Mesendoderm (in vitro differentiated cells): ENCODE measurements at places on chromosomes 13 and 19.

GRCh38 chr19:9828551-9829063, 889 bp downstream of the UBL5 start:
- DNase-seq, result no peak

GRCh38 chr13:45206340-45206739, 5.5 kb upstream of the KCTD4 start:
- no peak for DNase-seq

DNA sequence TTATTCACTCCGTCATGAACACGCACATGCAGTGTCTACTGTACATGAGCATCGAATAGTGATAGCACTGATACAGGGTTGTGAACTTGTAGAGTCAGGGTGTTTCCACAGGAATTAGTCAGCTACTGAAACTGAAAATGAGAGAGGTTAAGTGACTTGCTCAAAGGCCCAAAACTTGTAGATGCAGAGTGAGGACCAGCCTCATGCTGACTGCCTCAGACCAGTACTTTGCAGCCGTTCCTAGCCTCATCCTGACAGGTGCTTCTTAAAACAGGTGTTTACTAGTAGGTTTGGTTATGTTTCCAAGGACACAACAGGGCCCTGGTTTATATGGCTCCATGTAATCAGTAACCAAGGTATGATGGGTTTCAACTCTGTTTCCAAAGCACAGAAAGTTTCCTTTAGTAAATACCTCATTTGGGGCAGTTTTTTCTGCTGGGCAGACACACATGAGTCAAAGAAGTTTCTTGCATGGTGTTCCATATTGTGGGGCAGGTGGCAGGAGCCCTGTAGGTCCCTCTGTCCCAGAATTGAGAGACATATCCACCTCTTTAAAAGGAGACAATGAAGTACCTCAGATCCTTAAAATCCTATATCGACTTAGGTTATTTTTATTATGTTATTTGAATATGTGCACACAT, 16.0 kb downstream of the FGF9 start:
- no peak for DNase-seq

GRCh38 chr13:103795892-103796478, 729.8 kb upstream of the SLC10A2 start:
- no peak for DNase-seq

DNA sequence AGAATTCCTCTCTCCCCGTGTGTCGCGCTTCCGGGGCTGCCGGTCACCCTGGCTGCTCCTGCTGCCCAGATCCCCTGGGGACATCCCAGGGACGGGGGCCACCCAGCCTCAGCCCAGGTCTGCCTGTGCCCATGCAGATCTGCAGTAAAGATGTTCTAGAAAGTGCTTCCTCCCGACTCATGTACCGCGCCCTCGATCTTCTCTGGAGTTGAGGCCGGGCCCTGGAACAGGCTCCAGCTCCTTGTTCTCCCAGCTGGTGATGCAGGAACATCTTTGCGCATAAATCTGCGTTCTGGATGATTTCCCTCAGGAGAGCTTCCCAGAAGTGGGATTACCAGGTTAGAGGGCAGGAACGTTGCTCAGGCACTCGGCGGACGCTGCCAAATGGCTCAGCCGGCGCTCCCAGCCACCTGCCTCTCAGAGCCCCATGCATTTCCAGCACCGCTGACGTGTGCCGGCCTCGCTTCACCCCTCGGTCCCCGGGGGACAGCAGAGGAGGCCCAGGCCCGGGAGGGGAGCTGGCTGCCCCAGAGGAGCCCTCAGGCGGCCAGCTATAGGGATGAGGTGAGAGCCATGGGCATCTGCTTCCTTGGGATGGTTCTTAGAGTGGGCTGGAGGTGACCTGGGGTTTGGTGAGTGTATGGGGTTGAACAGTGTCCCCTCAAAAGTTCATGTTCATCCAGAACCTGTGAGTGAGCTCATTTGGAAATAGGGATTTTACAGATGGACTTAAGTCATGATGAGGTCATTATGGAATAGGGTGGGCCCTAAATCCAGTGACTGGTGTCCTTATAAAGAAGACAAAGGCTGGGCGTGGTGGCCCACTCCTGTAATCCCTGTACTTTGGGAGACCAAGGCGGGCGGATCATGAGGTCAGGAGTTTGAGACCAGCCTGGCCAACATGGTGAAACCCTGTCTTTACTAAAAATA, 42.6 kb downstream of the CRTC1 start:
- DNase-seq, result no peak

DNA sequence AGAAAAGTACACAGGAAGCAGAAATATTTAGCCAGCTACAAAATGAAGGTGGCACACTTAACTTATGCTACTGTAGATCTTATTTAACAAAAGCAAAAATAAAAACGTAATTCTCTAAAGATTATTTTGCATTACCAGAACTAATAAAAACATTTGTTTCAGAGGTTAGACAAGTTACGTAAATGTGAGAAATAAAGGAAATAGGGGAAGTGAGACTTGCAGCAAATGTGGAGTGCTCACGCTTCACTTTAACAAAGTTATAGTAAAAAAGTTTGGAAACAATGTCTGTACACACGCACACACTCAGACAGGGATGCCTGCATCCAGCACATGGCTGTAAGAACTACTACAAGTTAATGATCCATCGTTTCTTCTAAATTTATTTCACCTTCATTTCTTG, 83.7 kb downstream of the NALCN start:
- DNase-seq, result no peak

GRCh38 chr13:90719461-90719860, 628.0 kb upstream of the MIR17HG start:
- no peak for DNase-seq

- no peak for DNase-seq
These were observed 2.8 kb downstream of the ACTN4 start for GRCh38 chr19:38650172-38650775.

GRCh38 chr19:49866933-49867782, at the start of gene PNKP:
Gene PNKP, minus strand, starts transcription at chr19:49867576. Its CDS starts 372 bp downstream, at chr19:49867204.
- DNase-seq, result peak; percentile 95

DNA sequence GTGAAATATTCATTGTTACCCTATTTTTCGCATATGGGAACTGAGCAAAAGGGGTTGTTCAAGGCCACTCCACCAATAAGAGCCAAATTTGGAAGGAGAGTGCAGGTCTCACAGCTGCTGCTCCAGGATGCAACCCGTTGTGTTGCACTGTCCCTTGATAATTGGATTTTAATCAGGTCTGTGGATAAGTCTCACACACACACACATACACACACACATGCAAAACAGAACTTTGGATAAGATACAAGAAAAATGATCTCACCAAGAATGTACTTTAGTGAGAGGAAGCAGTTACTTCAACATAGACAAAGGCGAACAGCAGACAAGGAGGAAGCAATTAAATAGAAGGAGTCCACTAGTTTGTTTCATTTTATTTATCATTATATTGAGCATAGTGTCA, 127.3 kb upstream of the EDNRB start:
- DNase-seq, result no peak

DNA sequence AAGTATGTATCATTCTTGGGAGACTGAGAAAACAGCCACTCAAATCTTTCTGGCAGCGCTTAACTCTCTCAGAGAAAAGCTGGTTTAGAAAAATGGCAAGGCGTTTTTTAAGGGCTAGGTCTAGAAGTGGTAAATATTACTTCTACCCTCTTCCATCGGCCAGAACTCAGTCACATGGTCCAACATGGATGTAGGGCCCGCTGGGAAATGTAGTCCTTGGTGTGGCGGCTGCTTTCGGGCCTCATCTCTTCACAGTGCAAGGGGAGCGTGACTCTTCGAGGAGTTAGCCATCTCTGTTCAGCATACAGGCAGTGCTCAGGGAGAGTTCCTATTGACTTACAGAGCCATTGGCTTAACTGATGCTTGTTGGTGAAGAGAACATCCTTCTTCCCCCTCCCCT, 6.3 kb downstream of the VSTM2B start:
- peak; percentile 18 for DNase-seq

DNA sequence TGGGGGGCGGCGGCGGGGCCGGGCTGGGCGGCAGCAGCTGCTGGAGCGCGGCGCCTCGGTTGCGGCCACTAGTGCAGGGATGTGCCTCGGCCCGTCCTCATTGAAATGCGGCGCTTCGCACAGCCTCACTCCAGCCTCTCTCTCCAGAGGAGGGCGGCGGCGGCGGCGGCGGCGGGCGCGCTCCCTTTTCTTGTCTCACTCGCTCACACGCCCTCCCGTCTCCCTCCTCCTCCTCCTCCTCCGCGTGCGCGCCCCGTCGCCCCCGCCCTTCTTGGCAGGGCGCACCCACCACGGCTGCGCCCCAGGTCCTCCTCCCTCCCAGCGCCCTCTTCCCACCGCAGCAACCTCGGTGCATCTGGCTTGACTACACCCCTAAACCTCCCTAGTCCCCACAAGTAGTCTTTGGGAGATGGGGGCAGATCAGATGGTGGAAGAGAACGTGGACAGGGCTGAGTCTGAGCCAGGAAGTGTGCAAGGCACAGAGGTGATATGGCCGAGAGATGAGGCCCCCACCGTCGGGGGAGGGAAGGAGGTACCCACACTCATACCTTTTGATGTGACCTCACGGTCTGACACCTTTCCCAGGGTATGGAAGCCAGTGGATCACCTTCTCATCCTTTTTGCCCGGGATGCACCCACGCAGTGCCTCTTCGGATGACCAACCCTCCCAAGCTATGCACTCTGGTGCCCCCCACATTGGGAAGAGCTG, at the start of gene DCLK1:
Gene DCLK1, minus strand, starts transcription at position 161 of the 709 bp plus-strand sequence.
- DNase-seq, result peak; percentile 71

- DNase-seq, result no peak
These were observed 8.9 kb downstream of the ETHE1 start for GRCh38 chr19:43518051-43518450.

- DNase-seq, result no peak
These were observed at the start of gene SBK3 for GRCh38 chr19:55545443-55545842. Gene SBK3, minus strand, starts transcription at chr19:55545543. Its CDS starts 0 bp downstream, at chr19:55545543.

DNA sequence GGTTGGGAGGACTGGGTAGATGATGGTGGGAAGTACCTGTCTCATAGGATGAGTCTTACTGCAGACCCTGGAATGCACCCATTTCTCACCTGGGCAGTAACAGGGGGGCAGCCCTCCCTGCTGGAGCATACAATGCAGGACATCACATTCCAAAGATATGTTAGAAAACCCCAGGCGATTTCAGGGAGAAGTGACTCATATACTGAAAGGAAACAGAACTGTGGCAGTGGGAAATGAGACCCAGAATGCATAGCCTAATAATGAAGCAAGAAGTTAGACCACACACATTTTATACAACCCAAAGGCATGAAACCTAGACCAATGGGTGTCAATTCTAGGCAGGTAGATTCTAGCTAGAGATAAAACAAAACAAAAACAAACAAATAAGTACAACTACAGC, 402.7 kb downstream of the IRS2 start:
- peak; percentile 60 for DNase-seq

- no peak for DNase-seq
These were observed 10.0 kb downstream of the RFX1 start for GRCh38 chr19:13995878-13996765.

DNA sequence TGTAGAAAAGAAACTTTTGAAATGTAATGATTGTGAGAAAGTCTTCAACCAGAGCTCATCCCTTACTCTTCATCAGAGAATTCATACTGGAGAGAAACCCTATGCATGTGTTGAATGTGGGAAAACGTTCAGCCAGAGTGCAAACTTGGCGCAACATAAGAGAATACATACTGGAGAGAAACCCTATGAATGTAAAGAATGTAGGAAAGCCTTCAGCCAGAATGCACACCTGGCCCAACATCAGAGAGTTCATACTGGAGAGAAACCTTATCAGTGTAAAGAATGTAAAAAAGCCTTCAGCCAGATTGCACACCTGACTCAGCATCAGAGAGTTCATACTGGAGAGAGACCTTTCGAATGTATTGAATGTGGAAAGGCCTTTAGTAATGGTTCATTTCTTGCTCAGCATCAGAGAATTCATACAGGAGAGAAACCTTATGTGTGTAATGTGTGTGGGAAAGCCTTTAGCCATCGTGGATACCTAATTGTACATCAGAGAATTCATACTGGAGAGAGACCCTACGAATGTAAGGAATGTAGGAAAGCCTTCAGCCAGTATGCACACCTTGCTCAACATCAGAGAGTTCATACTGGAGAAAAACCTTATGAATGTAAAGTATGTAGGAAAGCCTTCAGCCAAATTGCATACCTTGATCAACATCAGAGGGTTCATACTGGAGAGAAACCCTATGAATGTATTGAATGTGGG, 19.3 kb downstream of the ZNF583 start:
- DNase-seq, result peak; percentile 30

GRCh38 chr13:99505814-99506269, 4.6 kb downstream of the TM9SF2 start:
- no peak for DNase-seq

DNA sequence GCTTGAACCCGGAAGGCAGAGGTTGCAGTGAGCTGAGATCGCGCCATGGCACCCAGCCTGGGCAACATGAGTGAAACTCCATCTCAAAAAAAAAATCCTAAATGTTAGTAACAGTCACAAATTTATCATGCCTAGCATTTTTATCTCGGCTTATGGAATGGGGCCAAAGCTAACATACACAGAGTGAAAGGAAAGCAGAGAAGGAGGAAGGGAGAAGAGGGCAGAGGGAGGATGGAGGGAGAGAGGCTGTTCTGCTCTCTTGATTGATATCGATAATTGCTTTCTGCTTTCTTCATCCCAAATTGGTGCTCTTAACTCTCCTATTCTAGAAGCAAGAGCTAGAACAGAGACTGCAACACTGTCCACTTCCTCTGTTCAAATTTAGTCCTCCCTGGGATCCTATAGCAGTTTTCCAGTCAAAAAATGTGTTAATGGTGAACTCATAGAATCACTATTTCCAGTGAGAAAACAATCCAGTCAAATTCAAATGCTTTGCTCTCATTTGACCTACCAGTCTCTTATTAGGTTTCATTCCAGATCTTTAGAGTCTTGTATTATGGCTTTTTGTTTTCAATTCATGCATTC, 15.8 kb upstream of the TUBGCP3 start:
- no peak for DNase-seq

GRCh38 chr13:85028035-85028434, 771.2 kb downstream of the SLITRK6 start:
- no peak for DNase-seq

DNA sequence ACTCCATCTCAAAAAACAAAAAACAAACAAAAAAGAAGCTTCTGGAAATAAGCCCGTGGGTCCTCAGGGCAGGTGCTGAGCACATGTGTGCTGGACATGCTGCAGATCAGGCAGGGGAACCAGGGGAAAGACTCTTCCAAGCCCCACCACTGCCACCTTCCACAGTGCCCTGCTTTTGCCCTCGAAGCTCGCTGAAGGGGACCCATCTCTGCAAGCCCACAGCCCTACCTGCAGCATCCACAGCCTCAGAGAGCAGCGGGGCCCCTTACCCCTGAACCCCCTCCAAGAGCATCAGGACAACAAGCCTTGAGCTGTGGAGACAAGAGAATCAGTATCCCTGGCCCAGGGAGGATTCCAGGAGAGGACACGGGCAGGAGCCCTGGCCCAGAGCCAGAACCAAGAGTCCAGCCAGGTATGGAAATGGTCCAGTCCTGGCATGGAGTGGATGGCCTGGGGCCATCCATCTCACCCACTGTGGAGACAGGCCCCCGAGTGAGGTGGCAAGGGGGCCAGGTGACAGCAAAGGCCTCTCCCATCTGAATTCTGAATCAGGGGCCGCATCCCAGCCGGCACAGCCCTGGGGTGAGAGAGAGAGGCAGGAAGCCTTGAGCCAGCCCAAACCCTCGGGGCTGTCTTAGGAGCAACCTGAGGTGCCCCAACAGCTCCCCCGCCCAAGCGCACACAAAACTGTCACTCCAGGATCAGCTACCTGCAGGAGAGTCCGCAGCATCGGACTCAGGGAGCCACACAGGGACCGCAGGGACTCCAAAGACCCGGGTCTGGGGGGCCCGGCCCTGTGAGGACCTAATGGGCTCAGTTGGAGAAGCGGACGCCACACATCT, 51.8 kb upstream of the TPM4 start:
- DNase-seq, result no peak
